ENCODE measurements at places on chromosomes 2 and 18.

DNA sequence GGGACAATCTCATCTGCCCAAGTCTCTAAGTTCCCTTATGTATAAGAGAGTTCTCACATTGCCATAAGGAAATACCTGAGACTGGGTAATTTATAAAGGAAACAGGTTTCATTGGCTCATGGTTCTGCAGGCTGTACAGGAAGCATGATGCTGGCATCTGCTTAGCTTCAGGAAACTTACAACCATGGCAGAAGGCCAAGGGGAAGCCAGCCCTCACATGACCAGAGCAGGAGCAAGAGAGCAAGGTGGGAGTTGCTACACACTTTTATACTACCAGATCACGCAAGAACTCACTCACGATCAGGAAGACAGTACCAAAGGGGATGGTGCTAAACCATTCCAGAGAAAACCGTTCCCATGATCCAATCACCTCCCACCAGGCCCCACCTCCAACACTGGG, 73.9 kb downstream of the PRKRA start:
- no peak for DNase-seq

- DNase-seq: peak; percentile 64
Observed at GRCh38 chr2:74507926-74508520, 528 bp upstream of the PCGF1 start.

DNA sequence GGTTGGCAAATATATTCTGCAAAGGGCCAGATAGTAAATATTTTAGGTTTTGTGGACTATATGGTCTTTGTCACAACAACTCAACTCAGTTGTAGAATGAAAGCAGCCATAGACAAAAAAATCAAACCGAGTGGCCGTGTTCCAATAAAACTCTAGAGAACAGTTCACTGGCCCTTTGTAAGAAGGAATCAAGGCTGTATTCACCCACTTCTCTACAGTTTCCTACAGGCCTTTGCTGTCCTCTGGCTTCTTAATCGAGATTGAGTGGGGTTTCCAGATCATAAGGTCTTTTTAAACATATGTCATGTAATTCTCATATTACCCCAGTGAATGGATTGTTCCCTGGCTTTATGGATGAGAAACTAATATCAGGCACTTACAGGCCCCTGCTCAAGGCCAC, 448.9 kb upstream of the ETAA1 start:
- no peak for DNase-seq

GRCh38 chr2:144183727-144184126, 336.2 kb downstream of the ZEB2 start:
- DNase-seq: peak; percentile 94
